Fibroblast of the conjunctiva (primary cell): ENCODE measurements at places on chromosomes 6 and 20.

DNA sequence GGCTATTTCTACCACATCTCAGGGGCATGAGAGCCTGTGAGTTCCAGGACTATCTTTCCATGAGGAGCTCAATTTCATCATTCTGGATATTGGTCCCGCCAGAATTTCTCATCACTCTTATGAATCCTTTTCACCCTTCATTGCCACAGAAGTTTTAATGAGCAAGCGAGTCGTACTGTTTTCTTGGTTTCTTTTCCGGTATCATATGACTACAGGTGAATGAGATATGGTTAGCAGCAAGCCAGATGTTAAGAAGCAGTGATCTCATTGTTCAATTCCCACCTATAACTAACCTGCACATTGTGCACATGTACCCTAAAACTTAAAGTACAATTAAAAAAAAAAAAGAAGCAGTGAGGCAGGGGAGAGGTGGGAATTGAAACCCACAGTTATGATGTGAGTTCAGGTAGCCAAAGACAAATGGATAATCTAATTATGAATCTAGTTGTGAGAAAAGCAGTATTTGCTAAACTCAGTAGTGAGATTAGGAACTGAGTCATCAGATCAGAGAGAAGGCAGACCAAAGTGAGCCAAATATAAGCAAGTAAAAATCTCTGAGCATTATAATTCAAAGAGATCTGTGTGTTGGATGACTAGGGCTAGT, 78.0 kb upstream of the ELOVL5 start:
- no peak for DNase-seq

DNA sequence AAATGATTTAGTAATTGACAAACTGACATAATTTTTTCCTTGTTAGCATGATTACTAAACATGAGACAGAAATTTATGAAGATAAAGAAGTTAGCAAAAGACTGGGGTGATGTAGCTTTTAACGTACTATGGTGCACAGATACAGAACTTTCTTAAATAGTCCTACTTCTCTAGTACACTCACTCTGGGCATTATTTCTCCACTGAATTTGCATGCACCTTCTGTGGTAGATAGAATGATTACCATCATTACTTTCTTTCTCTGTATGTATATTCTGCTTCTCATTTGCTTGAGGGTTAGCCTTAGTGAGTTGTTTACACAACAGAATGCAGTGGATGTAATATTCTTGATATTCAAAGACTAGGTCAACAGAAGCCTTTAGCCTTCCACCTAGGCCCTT, 173.1 kb upstream of the EPHA7 start:
- DNase-seq = no peak

GRCh38 chr20:8152183-8152582, 20.1 kb downstream of the PLCB1 start:
- peak; percentile 17 for DNase-seq

DNA sequence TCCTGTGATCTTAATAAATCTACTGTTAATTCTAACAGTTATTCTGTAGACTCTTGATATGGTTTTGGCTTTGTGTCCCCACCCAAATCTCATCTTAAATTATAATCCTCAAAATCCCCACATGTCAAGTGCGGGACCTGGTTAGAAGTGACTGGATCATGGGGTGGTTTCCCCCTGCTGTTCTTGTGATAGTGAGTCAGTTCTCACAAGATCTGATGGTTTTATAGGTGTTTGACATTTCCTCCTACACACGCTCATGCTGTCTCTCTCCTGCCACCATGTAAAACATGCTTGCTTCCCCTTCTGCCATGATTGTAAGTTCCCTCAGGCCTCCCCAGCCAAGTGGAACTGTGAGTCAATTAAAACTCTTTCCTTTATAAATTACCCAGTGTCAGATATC, 10.5 kb upstream of the EPB41L2 start:
- no peak for DNase-seq

DNA sequence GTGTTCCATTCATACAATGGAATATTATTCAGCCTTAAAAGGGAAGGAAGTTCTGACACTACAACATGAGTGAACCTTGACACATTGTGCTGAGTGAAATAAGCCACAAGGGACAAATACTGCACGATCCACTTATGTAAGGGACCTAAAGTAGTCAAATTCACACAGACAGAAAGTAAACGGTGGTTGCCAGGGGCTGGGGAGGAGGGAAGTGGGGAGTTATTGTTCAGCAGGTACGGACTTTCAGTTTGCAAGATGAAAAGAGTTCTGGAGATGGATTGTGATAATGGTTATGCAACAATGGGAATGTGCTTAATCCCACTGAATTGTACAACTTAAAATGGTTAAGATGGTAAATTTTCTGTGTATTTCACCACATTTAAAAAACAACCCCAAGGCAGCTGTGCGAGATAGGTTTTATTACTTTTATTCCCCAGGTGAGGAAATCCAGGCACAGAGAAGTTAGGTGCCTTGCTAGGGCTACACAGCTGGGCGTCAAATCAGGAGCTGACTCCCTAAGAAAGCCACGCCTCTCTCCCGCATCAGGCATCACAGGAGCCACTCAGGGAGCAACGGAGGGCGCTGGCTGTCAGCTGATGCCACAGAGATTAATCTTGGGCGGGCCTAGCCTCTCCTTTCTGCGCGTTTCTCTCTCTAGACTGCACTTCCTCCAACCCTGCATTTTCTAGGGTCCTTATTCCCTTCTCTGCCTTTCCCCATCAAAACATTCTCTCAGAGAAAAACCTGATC, 9.3 kb upstream of the TRAF3IP2 start:
- no peak for DNase-seq

DNA sequence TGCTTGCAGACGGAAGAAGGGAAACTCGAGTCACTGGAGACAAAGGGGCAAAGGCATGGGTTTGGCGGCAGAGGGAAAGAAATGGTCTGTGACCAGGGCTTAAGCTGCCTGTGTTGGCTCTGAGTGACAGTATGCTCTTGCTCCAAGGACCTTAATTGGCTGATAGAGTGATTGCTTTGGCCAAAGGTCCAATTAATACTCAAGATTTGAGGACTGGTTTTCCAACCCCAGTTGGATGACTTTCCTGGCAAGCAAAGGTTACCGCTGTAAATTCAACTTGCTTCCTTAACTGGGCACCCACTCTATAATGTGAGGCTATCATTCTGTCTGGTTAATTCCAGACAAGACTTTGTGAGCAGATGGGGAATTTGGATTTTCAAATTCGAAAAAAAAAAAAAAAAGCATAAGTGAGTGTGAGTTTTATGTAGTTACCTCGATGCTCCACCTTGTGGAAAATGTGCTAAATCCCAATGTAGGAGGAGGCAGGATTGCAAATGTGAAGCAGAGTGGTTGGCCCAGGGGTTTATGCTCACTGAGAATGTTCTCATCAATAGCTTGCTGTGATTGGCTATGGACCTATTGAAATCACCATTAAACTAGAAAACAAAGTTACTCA, 150.7 kb upstream of the GMDS start:
- no peak for DNase-seq
